ENCODE measurements at places on chromosomes 12 and 14. TPM values are rescaled to one million over a fixed set of nuclear protein-coding genes. Genes with fewer than 3 reads are reported as not detected.

Gene HOXC13
- total RNA-seq, result not detected

Gene UNC79
- not detected for total RNA-seq

Gene MVK
- total RNA-seq, result 46.7 TPM

DNA sequence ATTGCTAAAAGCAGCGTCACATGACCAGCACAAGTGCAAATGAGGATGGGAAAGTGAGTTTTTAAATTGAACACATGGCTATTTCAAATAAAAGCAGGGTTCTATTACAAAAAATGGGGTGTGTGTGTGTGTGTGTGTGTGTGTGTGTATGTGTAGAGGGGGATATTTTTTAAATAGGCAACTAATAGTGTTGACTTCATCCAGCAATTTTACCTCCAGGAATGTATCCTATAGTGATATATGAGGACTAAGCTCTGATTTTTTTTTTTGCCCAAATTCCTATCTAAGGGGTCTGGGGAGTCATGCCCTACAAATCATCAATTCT is 78.9 kb upstream of the AMN1 start:
- DNase-seq, result no peak

DNA sequence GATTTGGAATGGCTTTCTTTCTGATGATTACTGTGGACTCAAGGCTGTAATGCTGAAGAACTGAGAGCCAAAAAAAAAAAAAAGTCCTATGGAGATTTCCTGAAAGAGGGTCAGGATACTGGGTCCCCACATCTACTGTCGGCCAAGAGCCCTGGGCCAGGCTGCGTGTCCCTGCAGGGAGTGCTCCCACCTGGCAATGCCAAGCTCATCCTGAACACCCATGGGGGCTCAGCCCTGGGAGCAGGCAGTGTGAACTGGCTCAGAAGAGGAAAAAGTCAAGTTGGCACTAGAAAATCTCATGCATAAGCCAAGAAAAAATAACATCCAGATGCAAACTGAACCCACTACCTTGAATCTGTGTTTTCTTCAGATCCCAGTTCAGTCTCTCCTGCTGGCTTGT is 35.0 kb upstream of the SMOC1 start:
- DNase-seq, result no peak

DNA sequence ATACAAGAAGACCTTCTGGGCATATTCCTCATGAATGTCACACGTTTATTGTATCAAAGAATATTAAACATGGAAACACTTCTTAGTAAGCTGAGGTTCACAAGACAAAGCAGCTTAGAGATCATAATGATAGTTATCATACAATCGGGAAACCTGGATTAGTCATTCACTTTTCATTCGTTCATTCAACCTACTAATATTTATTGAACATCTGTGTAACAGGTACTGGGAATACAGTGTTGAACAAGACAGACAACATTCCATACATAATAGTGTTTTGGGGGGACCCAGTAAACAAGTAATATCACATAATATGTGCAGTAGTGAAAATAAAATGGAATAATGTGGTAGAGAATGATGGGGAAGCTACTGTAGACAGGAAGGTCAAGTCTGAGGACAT is 100.6 kb upstream of the GRIP1 start:
- DNase-seq, result no peak

DNA sequence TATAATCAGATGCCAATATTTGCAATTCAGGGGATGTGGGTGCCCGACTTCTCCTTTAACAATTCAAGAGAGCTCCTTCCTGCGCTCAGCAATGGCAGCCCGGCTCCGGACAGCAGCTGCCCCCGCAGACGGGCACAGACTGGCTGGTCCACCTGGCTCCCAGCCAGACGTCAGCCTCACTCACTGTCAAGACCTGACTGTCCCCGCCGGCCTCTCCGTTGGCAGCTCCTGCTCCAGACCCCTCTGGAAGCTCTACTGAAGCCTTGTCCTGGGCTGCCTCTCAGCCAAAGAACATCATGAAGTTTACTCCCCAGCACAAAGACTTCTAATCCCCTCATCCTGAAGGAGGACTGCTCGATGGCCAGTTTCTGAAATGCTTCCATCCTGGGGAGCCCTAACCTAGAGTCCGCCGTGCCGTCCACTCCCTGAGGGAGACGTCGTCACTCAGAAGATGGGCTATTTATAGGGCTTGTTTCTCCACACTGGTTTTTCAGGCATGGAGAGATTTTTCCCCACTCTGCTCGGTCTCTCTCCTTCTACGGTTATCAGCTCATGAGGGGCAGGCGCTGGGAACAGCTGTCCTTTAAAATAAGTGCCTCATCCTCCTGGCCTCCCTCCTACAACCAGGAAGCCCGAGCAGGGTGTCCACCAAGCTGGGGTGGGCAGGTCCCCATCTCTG is 126.2 kb downstream of the RFLNA start:
- DNase-seq, result no peak

- no peak for DNase-seq
Observed at GRCh38 chr12:74489543-74489942, 48.1 kb upstream of the ATXN7L3B start.

- no peak for DNase-seq
Observed at GRCh38 chr14:57508756-57509155, 15.1 kb upstream of the CCDC198 start.

DNA sequence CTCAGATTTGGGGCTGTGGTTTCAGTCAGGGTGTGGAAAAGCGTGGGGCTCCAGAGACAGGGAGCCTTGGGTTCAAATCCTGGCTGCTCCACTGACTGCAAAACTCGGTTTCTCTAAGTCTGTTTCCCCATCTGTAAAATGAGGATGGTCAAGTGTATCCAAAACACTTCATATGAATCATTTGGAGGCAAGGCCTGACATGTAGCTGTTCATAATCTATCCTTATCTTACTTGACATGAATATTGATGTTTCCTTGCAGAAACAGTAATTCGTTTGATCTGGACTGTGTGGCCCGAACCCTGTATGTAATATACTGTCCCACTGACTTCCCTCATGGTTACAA is 1.5 kb upstream of the CCDC63 start:
- DNase-seq, result no peak

- DNase-seq, result no peak
Observed at GRCh38 chr12:34244608-34245007, 222.3 kb downstream of the ALG10 start.

DNA sequence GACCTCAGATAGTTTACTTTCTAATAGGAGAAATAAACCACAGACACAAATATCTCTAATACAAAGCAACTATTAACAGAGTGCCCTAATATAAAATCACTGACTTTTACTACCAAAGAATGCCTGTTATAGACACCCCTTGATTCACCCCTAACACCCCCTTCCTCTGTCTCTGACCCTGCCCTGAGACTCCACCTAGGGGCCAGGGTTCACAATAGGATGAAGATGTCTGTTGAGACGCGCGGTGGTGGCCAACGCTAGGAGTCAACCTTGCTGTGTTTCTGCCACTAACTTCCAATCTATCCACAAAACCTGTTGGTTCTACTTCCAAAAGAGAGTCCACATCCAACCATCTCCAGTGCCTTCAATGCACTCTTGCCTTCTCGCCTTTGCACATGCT is 10.9 kb upstream of the TC2N start:
- DNase-seq, result no peak

- DNase-seq, result no peak
Observed at GRCh38 chr12:125282921-125283320, 217.7 kb downstream of the AACS start.

All from Calu3 (cell line).